SK-N-SH (cell line): ENCODE measurements at places on chromosomes 7 and 10. TPM values are rescaled to one million over a fixed set of nuclear protein-coding genes. Genes with fewer than 3 reads are reported as not detected.
A peak's percentile ranks its signal among the peaks of the same experiment; 100 is the strongest.

GRCh38 chr7:2725178-2726105 lies 37.4 kb downstream of the AMZ1 start:
- DNase-seq, result no peak
- no peaks in the 10 kb centered on the region for H3K4me1 ChIP-seq
- no peak overlapping the region for H3K4me3 ChIP-seq
- no peak overlapping the region for H3K27ac ChIP-seq

- peaks cover 15% of the 10 kb centered on the region for H3K4me1 ChIP-seq
- peaks cover 20% of the 10 kb centered on the region for H3K36me3 ChIP-seq
- no peak overlapping the region for H3K27ac ChIP-seq
- no peak overlapping the region for H3K4me3 ChIP-seq
- H3K27me3 ChIP-seq, result no peaks in the 10 kb centered on the region
Measured at GRCh38 chr10:3772361-3773171, 12.4 kb downstream of the KLF6 start.

AKR1C8 gene
- not detected in 2 replicates for polyA plus RNA-seq

GRCh38 chr7:56493704-56494450 lies 377.7 kb upstream of the NUPR2 start:
- no peaks in the 10 kb centered on the region for H3K4me1 ChIP-seq
- DNase-seq, result no peak
- H3K36me3 ChIP-seq, result no peaks in the 10 kb centered on the region
- H3K27me3 ChIP-seq, result no peaks in the 10 kb centered on the region
- H3K4me3 ChIP-seq, result no peak overlapping the region; the same call in 1 of the 2 replicates

IQUB gene
- polyA plus RNA-seq, result 0.10 and 0.11 TPM in 2 replicates

- H3K27me3 ChIP-seq, result no peaks in the 10 kb centered on the region
- DNase-seq, result no peak
- peaks cover 9% of the 10 kb centered on the region; the same call in 1 of the 2 replicates for H3K4me1 ChIP-seq
- H3K4me3 ChIP-seq, result no peak overlapping the region
Measured at GRCh38 chr10:126161691-126162090, 226.6 kb downstream of the ADAM12 start.

DNA sequence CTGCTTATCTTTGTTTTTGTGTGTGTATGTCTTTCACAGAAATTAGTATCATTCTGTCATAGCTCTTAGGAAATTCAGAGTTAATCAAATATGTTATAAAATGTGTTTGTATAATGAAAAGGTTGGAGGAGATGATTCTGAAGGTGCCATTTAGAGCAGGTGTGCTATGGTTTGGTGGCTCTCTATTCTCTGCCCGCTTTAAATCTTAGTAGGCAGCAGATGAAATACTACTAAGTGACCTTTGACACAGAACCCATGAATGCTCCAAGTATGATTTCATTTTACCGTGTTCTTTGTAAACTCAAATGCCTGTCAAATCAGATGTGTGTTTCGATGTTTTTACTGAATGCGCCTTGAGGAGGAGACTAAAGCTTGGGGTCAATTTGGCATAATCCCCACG lies 24.5 kb downstream of the ZEB1 start:
- H3K4me1 ChIP-seq, result peaks cover 4% of the 10 kb centered on the region
- no peak for DNase-seq
- H3K4me3 ChIP-seq, result no peak overlapping the region
- H3K27ac ChIP-seq, result no peak overlapping the region

GRCh38 chr7:139798221-139798620 lies 20.4 kb upstream of the HIPK2 start:
- H3K4me1 ChIP-seq, result no peaks in the 10 kb centered on the region
- no peaks in the 10 kb centered on the region for H3K36me3 ChIP-seq

CYP3A5 gene
- polyA plus RNA-seq, result 0.25 and 0.31 TPM in 2 replicates

- no peak overlapping the region for H3K4me3 ChIP-seq
- no peak overlapping the region for H3K27ac ChIP-seq
- H3K27me3 ChIP-seq, result no peaks in the 10 kb centered on the region
- DNase-seq, result no peak
- H3K36me3 ChIP-seq, result no peaks in the 10 kb centered on the region
- H3K4me1 ChIP-seq, result no peaks in the 10 kb centered on the region; the same call in none of the 2 replicates
Measured at GRCh38 chr7:79810916-79811315, 323.7 kb upstream of the GNAI1 start.

MYO1G gene
- polyA plus RNA-seq, result 0.05 and 0.10 TPM in 2 replicates

DNA sequence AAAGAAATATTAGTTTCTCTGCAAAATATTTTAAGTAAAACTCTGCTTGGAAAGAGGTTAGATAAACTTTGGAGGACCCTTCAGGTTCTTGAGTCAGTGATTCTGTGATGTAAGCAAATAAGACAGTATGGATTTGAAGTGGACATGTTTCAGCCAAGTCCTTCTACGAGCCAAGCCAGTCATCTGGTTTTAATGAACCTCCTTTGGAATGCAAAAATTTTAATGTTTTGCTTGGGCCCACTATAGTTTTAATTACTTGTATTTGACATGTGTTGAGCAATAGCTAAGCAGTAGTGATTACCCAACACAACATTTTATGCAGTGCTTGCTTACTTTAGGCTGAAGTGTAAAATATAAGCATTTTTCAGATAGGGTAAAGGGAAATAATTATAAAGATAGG lies 296.3 kb upstream of the SEMA3D start:
- H3K4me1 ChIP-seq, result peaks cover 16% of the 10 kb centered on the region; the same call in 1 of the 2 replicates
- H3K27ac ChIP-seq, result peak overlapping the region; percentile 29; the same call in 1 of the 2 replicates
- no peaks in the 10 kb centered on the region for H3K36me3 ChIP-seq
- no peak overlapping the region for H3K4me3 ChIP-seq

DNA sequence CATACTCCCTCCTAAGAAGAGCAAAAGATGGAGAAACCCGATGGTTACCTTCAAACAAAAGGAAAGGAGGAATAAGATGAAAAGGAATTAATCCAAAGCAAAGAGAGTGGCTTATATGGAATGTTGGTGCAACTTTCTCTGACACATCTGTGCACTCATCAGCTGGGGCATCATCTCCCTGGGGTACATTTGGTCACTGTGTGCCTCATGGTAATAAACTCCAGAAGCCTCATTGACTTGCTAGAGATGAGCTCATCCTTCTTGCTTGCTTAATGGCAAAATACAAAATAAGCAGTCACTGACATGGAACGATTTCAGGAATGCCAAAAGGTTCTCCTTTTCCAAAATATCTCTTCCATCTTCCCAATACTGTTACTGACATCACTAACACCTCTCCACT lies 22.5 kb downstream of the CAV1 start:
- no peak overlapping the region for H3K4me3 ChIP-seq
- no peaks in the 10 kb centered on the region; the same call in none of the 2 replicates for H3K4me1 ChIP-seq
- no peaks in the 10 kb centered on the region for H3K27me3 ChIP-seq
- H3K27ac ChIP-seq, result peak overlapping the region; percentile 79
- H3K36me3 ChIP-seq, result peaks cover 75% of the 10 kb centered on the region

DNA sequence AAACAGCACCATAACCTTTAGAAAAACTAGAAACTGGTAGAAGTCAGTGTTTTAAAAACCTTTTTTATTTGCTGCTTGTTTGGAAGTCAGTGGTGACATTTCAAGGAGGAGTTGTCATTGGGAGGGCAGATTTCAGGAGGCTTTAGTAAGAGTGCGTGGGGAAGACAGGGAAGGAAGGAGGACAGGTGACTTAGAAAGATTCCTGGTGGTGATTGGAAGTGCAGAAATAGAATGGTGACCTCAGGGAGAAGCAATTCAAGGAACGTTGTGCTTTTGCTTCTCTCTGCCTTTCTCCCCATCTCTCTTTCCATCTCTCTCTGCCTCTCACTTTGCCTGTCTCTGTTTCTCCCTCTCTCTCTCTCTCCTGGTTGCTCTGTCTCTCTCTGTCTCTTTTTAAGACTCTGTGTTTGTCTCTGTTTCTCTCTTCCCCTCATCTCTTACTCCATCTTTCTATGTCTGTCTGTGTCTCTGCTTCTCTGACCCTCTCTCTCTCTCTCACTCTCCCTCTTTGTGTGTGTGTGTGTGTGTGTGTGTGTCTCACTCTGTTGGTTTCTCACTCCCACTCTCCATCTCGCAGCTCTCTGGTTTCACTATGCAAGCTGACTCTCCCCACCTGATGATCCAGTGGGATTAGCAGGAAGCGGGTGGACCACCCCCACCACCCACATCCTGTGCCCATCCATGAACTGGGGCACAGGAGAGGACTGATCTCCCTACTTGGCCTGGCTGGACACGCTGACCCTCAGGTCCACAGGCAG lies 10.9 kb upstream of the PFKP start:
- DNase-seq, result no peak
- no peaks in the 10 kb centered on the region for H3K36me3 ChIP-seq
- H3K4me3 ChIP-seq, result no peak overlapping the region
- peaks cover 12% of the 10 kb centered on the region; the same call in 1 of the 2 replicates for H3K4me1 ChIP-seq

GRCh38 chr7:43785420-43785819 lies 26.9 kb downstream of the BLVRA start:
- H3K4me3 ChIP-seq, result no peak overlapping the region
- DNase-seq, result no peak
- peaks cover 8% of the 10 kb centered on the region for H3K4me1 ChIP-seq
- peak overlapping the region; percentile 67; the same call in 1 of the 2 replicates for H3K27ac ChIP-seq

GRCh38 chr7:10889266-10889898 lies 84.3 kb upstream of the PHF14 start:
- no peaks in the 10 kb centered on the region for H3K36me3 ChIP-seq
- no peak overlapping the region for H3K27ac ChIP-seq
- H3K4me3 ChIP-seq, result no peak overlapping the region
- DNase-seq, result peak; percentile 78
- no peaks in the 10 kb centered on the region for H3K27me3 ChIP-seq

DNA sequence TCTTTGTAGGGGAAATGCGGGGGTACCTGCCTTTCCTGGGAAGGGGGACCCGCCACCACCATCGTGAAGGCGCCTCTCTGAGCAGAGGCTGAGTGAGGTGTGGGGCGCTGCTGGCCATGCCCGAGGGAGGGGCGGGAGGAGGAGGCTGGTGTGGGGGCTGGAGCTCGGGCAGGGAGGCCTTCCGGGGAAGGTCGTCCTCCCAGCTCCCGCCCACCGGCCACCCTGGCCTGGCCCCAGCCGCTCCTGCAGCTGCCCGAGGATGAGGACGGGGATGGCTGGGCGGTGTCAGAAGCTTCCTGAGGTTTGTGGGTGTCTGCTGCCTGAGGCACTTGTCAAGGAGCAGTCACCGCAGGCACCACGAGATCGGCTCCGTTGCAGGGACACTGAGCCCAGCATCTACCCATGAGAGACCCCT lies 11.4 kb downstream of the PWWP2B start:
- peaks cover 13% of the 10 kb centered on the region; the same call in 1 of the 2 replicates for H3K36me3 ChIP-seq
- DNase-seq, result no peak
- no peaks in the 10 kb centered on the region for H3K27me3 ChIP-seq

TRPV5 gene
- polyA plus RNA-seq, result not detected in 2 replicates

GRCh38 chr10:68434657-68435056 lies 27.6 kb upstream of the RUFY2 start:
- no peaks in the 10 kb centered on the region for H3K4me1 ChIP-seq
- no peak for DNase-seq
- no peak overlapping the region for H3K27ac ChIP-seq
- no peak overlapping the region for H3K4me3 ChIP-seq

- H3K4me1 ChIP-seq, result no peaks in the 10 kb centered on the region
- peaks cover 22% of the 10 kb centered on the region for H3K27me3 ChIP-seq
- H3K36me3 ChIP-seq, result no peaks in the 10 kb centered on the region
- peak overlapping the region; percentile 19; the same call in 1 of the 2 replicates for H3K4me3 ChIP-seq
Measured at GRCh38 chr10:25175527-25176420, 973 bp downstream of the GPR158 start.

TMEM120A gene
- polyA plus RNA-seq, result 59.8 and 95.2 TPM in 2 replicates

ZNF727 gene
- not detected in 2 replicates for polyA plus RNA-seq

TAC1 gene
- polyA plus RNA-seq, result not detected in 2 replicates

DNA sequence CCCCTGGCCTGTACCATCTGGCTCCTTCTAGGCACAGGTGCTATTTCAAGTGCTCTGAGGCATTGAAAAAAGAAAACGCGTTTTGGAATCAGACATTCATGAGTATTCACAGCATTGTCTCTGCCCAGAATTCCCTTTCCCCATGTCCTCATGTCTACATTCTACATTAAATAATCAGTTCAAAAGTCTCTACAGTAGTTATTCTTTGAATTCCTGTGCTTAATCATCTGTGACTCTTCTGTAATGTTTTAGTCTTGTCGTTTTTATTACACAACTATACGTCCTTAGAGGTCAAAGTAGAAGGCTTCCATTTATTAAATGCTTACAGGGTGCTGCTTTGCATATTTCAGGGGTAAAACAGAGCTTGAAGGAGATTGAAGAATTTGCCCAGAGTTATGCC lies 95.7 kb downstream of the BICC1 start:
- H3K4me1 ChIP-seq, result no peaks in the 10 kb centered on the region
- no peak overlapping the region for H3K4me3 ChIP-seq
- no peak for DNase-seq
- no peak overlapping the region for H3K27ac ChIP-seq

PFKP gene
- polyA plus RNA-seq, result 143 and 175 TPM in 2 replicates

GRCh38 chr10:68154211-68154497 lies 44.9 kb downstream of the MYPN start:
- H3K4me1 ChIP-seq, result peaks cover 27% of the 10 kb centered on the region; the same call in 1 of the 2 replicates
- H3K4me3 ChIP-seq, result peak overlapping the region; percentile 22; the same call in 1 of the 2 replicates
- peak overlapping the region; percentile 89 for H3K27ac ChIP-seq
- no peaks in the 10 kb centered on the region for H3K36me3 ChIP-seq
- no peaks in the 10 kb centered on the region for H3K27me3 ChIP-seq

GRCh38 chr7:29386196-29386765 lies 177.4 kb upstream of the PRR15 start:
- H3K4me1 ChIP-seq, result peaks cover 8% of the 10 kb centered on the region; the same call in 1 of the 2 replicates
- no peak overlapping the region for H3K27ac ChIP-seq
- H3K27me3 ChIP-seq, result peaks cover 11% of the 10 kb centered on the region; the same call in 1 of the 2 replicates
- DNase-seq, result no peak
- no peaks in the 10 kb centered on the region for H3K36me3 ChIP-seq

GRCh38 chr10:117248750-117249465 lies 8.0 kb downstream of the SLC18A2 start:
- H3K27ac ChIP-seq, result peak overlapping the region; percentile 51; the same call in 1 of the 2 replicates
- peak; percentile 55 for DNase-seq
- H3K36me3 ChIP-seq, result no peaks in the 10 kb centered on the region
- no peak overlapping the region for H3K4me3 ChIP-seq

GRCh38 chr7:138377306-138377705 lies 82.8 kb upstream of the TRIM24 start:
- H3K4me1 ChIP-seq, result no peaks in the 10 kb centered on the region
- H3K36me3 ChIP-seq, result no peaks in the 10 kb centered on the region
- H3K27me3 ChIP-seq, result no peaks in the 10 kb centered on the region
- no peak for DNase-seq

DNA sequence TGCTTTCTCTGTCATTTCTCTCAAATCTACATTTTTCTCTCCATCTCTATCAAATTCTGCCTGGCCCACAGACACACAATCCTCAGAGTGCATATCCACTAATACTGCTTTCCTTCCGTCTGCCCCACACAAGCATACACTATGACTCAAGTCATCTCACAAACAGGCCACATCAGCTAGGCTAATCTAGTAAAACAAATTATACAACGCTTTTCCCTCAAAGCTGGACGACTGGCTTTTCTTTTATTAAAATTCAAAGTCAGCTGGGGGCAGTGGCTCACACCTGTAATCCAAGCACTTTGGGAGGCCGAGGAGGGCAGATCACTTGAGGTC lies 161.1 kb downstream of the FAM107B start:
- H3K27me3 ChIP-seq, result 0 out of 2 replicates have a peak, but pooled peaks cover 3% of the 10 kb centered on the region
- H3K36me3 ChIP-seq, result no peaks in the 10 kb centered on the region
- no peak overlapping the region for H3K27ac ChIP-seq
- no peak overlapping the region for H3K4me3 ChIP-seq
- DNase-seq, result no peak

- H3K27ac ChIP-seq, result no peak overlapping the region
Measured at GRCh38 chr10:43197834-43198681, 59.8 kb downstream of the CSGALNACT2 start.
